ENCODE measurements at places on chromosomes 12 and 14.

DNA sequence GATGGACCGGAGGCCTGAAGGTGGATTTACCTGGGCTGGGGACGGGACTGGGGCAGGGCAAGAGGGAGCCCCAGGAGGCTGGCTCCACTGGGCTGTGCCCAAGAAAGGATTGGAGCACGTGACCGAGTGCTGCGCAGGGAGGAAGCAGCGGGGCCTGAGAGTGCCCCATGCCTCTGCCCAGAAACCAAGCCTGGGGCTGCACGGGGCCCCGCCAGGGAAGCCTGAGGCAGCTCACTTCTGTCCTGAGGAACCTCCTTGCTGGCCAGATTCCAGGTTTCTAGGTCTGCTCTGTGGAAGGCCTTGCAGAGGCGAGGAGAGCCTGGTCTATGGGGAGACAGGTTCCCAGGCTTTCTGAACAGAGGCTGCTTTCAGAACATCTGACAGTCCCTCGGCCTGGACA is 10.4 kb downstream of the NGB start:
- no peak for DNase-seq

DNA sequence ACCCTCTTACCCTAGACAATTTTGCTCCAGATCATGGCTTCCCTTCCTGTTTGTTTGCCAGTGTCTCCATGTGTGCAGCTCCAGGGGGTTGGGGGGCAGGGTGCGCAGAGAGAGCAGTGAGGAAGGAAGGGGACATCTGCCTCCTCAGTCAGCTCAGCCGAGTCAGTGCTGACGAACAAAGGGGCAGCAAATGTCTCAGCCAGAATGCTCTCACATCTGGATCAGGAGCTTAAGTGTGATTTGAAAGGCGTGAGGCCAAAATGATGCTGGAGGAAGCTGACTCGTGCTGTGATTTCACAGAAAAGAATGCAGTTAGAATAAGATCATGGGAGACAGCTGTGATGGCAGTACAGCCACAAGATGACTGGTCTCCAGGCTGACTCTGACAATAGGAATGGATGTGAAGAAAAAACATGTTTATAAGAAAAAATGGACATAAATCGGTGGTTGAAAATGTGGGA is 27.1 kb upstream of the CDK17 start:
- peak; percentile 28 for DNase-seq

GRCh38 chr14:68407285-68407684 is 385.6 kb downstream of the ZFP36L1 start:
- DNase-seq, result no peak

DNA sequence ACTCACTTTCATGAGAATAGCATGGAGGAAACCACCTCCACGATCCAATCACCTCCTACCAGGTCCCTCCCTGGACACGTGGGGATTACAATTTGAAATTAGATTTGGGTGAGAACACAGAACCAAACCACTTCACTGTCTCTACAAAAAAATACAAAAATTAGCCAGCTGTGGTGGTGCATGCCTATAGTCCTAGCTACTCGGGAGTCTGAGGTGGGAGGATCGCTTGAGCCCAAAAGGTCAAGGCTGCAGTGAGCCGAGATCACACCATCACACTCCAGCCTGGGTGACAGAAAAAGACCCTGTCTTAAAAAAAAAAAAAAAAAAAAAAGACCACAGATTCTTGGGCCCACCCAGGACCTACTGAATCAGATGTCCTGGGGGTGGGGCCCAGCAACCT is 28.3 kb downstream of the BRI3BP start:
- DNase-seq, result no peak

DNA sequence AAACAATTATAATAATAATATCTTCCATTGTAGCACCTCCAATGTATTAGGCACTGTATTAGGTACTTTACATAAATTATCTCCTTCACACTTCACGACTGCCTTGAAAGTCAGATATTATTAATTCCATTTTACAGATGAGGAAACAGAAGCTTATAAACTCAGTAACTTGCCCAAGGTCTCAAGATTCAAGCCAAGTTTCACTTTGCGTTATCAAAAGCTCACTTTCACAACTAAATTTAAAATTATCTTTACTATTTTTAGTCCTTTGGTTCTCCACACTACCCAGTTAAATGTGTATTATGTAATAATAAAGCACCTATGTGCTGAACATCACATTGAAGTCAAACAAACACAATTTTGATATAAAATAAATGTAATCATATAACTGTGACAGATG is 55.8 kb downstream of the NUMB start:
- no peak for DNase-seq

- DNase-seq, result no peak
Observed at GRCh38 chr12:54411391-54412241, 7.5 kb downstream of the ITGA5 start.

DNA sequence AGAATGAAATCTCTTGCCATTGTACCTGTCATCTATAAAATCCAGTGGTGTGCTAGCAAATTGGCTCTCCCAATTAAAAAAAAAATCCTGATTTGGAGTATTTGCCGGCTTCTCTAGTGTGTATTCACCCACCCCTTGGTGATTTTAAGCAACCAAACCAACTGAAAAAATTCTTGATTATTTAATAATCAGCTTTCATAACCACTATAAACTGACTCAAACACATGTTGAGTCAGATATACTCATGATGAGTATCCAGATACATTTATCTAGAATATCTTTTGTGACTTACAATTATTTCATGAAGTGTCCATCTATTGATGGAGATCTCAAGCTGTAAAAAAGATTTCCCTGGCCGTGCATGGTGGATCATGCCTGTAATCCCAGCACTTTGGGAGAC is 205.4 kb downstream of the RASSF9 start:
- DNase-seq, result no peak

GRCh38 chr12:68482660-68483059 is 128.0 kb upstream of the RAP1B start:
- no peak for DNase-seq

DNA sequence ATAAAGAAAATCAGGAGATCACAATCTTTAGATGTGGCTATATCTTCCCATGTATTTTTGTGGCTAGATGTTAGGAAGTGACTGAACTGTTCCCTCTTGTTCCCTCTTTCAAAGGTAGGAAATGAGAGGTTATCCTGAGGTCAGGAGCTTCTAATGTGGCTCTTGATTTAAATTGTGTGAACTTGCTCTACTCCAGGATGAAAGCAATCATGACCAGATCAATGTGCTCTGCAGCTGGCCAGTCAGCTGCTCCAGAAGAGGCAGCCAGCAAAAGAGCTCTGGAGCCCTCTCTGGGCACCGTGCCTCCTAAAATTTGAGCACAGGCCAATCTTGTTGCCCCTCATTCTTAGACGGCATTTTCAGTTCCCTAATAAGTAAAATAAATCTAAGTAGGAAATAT is 32.0 kb downstream of the CDK17 start:
- DNase-seq, result peak; percentile 5

DNA sequence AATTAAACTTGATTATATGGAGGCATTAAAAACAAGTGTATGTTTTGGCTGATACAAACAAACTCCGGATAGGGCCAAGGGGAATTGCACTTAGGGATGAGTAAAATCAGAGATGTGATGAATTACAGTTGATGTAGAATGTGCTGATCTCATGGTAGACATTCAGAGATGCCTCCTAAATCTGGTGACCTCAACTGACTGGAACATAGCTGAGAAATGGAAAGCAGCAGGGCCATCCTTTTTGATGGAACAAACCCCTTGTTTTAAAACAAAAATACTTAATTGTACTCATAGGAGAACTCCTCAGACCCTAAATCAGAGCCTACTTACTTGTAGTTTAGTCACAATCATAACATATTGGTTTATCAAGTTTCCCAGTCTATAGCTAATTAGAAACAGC is 122.8 kb downstream of the C12orf75 start:
- DNase-seq, result no peak

GRCh38 chr12:68036642-68037041 is 47.4 kb downstream of the IFNG-AS1 start:
- DNase-seq, result no peak

DNA sequence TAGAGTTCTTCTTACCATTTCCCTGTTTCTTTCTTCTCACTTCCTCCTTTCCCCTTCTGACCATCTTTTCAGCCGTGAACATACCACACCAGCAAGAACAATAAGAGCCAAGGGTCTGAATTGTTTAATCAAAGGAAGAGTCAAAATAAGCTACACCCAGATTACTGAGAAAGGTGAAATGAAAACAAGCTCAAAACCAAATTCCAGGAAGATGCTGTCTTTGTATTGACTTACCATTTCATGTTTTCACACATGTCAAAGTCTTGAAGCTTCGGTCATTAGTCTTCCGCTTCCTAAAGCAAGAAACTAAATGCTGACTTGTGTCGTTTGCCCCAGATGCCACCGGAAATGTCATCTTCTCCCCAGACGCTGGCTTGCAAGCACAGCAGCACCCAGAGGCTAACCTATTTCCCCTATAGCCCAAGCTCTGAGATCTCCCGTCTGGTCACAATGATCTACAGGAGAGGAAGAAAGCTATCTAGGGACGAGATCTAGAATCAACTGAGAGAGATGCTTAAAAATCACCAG is 136.5 kb upstream of the AMIGO2 start:
- DNase-seq, result no peak

- no peak for DNase-seq
Observed at GRCh38 chr12:42887657-42888056, 298.1 kb upstream of the PRICKLE1 start.

GRCh38 chr12:131061041-131061806 is 107.5 kb downstream of the ADGRD1 start:
- no peak for DNase-seq

DNA sequence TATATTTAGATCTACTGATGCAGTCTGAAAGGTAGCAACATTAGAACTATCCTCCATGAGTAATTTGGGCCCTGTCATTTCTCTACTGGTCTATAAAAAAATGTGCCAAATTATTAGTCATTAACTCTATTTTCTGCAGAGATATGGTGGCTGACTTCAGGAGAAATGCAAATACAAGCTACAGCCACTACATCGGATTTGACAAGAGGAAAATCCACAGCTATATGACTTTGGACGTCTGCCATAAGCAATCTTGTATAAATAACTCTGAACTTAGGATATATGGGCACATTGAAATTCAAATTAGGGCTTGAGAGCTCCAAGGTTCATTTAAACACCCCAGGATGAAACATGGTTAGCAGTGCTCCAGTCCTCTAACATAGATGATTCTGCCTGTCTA is 983.0 kb upstream of the LRFN5 start:
- DNase-seq, result no peak

- no peak for DNase-seq
Observed at GRCh38 chr14:65206448-65207096, 104.3 kb upstream of the MAX start.

- DNase-seq, result no peak
Observed at GRCh38 chr12:92149563-92149962, 3.9 kb upstream of the BTG1 start.

DNA sequence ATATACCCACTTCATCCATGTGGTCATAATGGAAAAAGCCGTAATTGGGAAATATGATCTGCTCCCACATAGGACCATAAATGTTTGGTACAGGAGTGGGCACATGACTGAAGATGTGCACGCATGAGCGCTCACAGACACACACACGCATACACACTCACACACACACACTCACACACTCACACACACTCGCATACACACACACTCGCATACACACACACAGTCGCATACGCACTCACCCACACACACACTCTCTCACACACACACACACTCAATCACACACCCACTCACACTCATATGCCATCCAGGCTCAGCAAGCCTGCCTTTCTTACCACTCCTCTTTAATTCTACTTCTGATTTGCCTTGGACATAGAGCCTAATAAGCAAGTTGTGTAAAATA is 45.6 kb upstream of the EGLN3 start:
- DNase-seq, result no peak

GRCh38 chr14:32039401-32040030 is 37.6 kb upstream of the ARHGAP5 start:
- DNase-seq, result no peak

DNA sequence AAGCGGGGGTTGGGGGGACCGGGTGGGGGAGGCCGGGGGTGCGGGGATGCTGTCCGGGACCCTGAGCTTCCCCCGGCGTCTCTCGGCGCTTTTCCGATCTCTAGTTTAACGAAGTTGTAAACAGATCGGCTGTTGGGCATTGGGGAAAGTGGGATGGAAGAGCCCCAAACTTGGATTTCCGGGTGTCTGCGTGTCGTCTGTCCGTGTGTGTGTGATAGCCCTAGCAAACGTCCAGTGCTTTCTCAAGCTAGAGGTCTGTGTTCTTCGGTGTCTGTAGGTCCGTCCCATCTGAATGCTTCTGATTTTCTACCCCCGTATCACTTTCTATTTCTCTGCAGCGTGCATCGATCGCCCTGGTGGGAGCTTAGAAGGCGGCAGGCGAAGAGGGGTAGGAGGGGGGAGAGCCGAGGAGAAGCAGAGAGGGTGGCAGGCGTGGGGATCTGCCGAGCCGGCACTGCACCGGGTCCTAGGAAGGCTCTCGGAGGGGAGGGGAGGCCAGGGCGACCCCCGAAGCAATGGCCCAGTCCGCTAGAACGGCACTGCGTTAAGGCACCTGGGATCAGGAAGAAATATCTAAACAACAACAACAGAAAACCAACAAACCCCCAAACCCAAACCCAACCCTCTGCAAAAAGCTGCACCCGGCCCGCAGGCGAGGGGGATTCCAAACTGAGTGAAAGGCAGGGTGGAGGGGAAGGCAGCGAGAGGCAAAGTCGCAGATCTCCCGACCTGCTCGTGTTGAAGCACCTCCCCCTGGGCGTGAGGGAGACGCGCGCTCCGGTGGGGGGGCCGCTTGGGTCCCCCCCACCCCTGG is 1.0 kb downstream of the KCNA1 start:
- no peak for DNase-seq

DNA sequence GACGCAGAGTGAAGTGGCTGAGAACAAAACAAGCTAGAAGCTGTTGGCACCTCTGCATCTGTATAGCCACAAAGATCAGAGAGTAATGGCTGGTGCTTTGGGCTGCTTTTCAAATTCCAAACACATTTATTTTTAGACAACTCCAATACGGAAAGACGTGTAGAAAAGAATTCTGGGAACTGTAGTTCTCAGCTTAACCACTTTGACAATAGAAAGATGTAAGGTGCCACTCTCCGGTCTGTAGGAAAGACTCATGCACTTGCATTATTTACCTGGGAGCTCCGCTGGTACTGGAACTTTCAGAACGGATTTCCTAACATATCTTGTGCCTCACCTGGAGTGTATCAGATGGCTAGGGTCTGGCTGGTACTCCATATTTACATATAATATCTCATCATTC is 1.8 kb upstream of the OR4K2 start:
- no peak for DNase-seq

DNA sequence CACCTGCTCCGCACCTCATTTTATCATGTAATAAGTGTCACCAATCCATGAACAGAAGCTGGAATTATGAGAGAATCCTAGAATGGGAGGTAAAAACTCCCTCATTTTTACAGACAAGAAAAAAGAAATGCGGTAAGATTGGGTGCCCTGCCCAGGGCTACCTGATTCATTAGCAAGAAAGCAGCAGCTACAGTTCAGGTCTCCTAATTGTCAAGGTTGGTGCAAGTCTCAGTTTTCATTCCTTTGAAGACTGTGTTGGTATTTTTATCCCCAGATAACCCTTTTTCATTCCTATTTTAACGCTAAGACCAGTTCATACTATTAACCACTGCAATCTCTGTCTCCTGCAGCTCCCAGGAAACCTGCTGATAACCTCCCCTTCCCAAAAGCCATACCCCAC is 6.9 kb downstream of the DUSP6 start:
- no peak for DNase-seq

- no peak for DNase-seq
Observed at GRCh38 chr12:81077686-81078441, at the start of gene ACSS3. ACSS3 (plus strand) TSS chr12:81078079; CDS start chr12:81078121, 42 bp downstream.

GRCh38 chr12:70756791-70757190 is 119.6 kb upstream of the PTPRB start:
- DNase-seq, result no peak
